ENCODE measurements at places on chromosomes 5 and 9.

DNA sequence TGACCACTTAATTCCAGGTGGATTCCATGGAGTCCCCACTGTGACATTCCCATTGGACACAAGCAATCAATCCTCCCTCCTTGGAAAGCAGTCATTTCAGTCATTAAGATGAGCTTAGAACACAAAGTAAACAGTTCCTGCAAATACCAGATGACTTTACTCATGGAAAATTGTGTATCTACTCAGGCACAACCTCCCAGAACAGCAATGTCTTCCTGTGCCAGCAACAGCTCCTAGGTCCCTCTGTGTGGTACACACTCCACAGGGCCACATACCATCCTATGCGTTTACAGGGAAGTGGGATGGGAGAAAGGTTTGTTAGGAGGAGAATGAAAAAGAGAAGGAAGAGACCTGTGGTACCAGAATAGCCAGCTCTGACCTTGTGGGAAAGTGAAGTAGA lies 53.7 kb downstream of the MTMR12 start:
- no peak for DNase-seq

GRCh38 chr5:83285661-83286398 lies 185.7 kb upstream of the VCAN start:
- DNase-seq, result no peak

DNA sequence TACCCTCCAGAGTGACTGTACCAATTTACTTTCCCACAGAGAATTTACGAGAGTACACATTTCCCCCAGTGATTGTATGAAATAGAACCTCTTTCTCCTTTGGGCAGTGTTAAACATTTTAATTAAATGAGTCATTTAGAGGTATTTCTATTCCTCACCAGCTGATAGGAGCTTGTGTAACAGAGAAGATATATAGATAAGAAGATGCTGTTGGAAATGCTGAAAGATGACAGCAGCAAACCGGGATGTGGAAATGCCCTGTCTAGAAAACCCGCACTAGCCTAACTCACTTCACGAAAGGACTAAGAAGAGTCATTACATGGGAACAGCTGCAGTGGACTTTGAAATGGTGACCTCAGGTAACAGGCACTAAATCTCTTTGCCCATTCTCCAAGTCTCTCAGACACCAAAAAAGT lies 68.3 kb downstream of the LPAR1 start:
- no peak for DNase-seq

DNA sequence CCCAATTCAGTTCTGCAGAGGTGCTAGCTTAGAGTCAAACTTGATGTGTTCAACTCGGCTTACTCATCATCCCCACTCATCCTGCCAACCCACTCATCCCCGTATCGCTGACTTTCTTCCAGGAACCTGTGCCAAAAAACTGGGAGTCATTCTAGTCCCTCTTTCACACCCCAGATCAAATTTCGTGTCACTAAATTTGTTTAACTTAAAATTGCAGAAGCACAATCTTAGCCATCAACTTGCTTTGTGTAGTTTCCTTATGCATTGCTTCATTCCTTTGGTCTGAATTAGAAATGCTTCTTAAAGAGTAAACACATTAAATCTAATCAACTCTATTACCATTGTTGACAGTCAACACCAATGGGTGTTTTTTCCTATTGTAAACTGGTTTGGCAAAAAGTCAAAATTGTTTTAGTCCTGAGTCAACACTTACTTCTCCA lies 162.4 kb downstream of the TTC39B start:
- no peak for DNase-seq

GRCh38 chr5:40416098-40416497 lies 263.6 kb upstream of the PTGER4 start:
- no peak for DNase-seq

DNA sequence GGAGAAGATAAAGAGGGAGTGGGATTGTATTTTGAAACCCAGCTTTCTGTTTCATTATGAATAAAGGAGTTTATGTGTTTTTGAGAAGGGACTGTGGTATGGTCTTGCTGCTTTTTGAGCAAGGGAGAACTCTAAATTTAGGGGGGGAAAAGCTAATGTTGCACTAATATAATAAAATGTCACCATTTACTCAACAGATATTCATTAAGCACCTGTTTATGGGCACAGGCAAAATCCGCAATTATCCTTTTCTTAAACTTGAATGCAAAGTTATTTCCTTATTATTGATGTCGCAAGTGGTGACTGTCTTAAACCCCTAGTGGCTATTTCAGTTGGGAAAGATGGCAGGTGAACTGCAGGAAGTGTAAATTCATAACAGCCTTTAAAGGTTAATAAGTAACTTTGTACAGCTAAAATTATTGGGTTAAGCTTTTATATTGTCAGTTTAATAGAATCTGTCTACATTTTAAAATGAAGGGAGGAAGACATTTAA lies 1.5 kb downstream of the CDC42SE2 start:
- no peak for DNase-seq

DNA sequence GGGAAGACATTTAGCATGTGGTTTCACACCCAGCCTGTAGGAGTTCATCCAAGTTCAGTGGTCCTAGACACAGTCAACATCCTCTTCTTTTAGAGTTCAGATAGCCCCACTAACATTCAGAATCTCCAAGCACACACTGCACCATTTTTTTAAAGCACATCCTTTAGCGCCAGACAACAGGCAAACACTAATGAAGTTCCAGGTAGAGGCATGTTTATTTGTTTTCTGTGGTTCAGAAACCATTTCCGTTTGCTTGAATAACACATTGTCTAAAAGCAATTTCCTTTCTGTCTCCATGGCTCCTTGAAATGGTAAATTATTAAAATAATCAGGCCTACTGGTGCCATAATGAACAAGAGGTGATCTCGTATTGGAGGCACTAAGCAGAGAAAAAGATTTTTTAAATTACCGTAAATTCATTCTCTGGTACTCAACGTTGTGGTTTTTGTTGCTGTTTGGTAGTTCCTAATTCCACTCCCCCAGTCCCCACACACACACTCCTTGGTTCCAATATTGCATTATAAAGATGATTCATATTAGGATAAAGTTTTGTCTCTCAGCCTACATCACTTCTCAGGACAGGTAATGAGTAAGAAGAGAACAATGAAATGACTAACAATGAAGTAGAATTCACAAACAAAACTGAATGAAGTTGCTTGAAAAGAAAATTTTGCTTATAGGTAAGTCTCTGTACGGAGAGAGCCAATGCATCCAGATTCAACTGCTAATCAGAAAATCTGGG lies 153.1 kb downstream of the PCSK1 start:
- DNase-seq, result no peak

- DNase-seq, result no peak
These were observed 90.4 kb upstream of the MVB12B start for GRCh38 chr9:126236273-126236672.

GRCh38 chr9:88852794-88853193 lies 138.5 kb upstream of the S1PR3 start:
- no peak for DNase-seq

DNA sequence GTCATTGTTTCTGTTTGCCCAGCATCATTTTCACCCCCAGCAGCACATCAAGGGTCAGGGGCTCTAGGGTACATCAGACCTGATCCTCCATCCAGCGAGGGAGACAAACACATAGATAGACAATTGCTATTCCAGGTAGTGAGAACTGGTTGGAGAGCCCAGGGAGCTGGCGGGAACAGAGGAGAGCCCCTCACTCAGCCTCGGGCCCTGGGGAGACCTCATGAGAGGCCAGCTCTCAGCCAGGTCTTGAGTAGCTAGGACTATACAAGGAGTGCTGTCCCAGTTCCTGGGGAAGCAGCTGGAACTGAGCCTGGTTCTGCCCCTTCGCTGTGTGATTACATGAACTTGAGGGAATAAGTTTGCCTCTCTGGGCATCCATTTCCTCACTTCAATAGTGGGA lies 80.3 kb downstream of the HRH2 start:
- no peak for DNase-seq

GRCh38 chr9:35431467-35431866 lies 58.4 kb upstream of the RUSC2 start:
- no peak for DNase-seq

- no peak for DNase-seq
These were observed 323.8 kb upstream of the ADCY2 start for GRCh38 chr5:7072188-7072587.

GRCh38 chr9:134442085-134442474 lies 115.8 kb downstream of the RXRA start:
- no peak for DNase-seq

- no peak for DNase-seq
These were observed 61.8 kb upstream of the PITX1 start for GRCh38 chr5:135095871-135096270.

DNA sequence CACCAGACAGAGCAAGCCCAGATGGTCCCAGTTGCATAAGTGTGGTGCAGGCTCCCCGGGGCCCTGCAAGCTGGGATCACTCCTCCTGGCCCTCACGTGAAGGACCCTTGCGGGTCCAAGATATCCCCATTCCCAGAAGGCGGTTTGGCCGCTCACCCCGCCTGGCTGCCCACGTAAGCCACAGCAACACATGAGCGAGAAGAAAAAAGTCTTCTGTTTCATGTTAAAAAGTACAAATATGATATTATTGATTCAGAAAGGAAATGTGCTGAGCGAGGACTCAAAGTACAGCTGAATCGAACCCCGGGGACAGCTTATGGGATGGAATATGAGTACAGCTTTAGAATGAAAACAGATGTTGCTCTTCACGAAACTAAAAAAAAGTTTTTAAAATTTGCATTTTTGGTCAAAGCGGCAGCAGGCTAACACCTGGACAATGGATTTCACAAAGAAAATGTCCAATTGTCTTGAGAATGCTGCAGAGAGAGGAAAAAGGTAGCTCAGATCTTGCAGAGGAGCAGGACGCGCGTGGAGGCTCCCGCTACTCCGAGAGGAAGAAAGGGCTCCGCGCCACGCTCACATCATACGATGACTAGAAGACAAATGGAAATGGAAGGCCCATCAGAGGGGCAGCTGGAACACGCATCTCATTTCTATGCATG lies 427.6 kb downstream of the IRX1 start:
- no peak for DNase-seq

DNA sequence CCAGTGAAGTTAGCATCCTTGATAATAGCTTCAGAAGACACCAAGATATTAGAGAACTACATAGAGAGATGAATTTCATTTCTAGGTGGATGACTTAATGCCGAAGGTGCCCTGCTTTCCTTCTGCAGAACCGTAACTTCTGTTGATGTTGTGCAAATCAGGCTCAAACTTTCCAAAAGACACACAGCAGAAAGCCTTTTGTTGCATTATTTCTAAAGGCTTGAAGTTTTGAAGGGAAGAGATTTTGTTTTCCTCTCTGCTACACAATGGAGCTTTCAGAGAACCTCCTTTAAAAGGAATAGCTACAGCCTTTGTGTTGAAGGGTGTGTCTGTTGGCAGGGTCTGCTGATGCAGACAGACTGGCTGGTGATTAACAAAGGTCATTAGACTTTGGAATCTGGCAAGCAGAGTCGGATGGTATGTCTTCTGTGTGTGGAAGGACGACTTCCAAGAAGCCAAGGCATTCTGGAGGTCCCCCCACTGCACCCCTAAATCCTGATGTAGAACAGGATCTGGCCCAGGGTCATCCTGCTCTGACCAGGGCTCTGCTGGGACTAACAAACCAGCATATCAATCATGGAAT lies 57.8 kb downstream of the ZNF462 start:
- DNase-seq, result no peak

DNA sequence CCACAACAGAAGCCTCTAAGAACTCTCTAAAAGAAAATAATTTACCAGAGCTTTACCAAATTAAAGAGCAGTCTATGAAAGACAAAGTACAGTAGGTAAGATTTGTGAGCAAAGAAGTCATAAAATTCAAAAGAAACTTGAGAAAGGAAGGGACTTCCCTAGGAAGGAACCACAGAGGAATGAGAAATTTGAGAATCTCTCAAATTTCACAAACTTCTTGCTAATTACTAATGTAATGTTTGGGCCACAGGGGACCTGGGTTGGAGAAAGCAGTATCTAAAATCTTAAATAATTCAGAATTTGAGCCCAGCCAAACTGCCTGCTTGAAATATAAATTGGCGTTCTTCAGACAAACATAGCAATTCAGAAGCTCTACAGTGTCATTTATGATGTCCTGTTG lies 225.0 kb upstream of the PRR16 start:
- DNase-seq, result no peak

GRCh38 chr5:152638996-152639552 lies 234.0 kb upstream of the NMUR2 start:
- no peak for DNase-seq

DNA sequence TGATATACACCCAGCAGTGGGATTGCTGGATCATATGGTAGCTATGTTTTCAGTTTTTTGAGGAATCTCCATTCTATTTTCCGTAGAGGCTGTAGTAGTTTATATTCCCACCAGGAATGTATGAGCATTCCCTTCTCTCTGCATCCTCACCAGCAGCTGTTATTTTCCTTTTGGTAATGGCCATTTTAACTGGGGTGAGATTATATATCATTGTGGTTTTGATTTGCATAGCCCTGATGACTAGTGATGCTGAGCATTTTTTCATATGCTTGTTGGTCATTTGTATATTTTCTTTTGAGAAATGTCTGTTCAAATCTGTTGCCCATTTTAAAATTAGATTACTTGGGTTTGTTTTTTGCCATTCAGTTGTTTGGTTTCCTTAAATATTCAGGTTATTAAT lies 11.2 kb upstream of the PPIC start:
- DNase-seq, result no peak

DNA sequence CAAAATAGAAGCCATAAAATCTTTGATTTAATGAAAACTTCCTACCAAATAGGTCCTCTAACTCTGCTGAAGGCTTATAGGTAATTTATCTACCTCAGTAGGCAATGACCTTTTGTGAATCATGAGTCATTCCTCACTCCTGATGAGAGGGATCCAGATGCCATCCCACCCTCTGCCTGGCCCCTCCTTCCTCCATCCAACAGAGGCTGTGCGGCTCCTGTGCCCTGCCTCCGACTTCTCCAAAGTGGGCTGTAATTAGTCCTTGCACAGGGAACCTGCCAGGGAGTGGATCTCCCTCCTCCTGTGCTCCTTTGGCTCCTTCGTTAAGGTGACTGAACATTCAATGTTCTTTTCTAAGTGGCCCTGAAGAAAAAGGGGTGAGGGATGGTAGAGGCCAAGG lies 213.9 kb upstream of the TBCA start:
- no peak for DNase-seq

GRCh38 chr5:102668220-102668932 lies 86.7 kb upstream of the PAM start:
- DNase-seq, result no peak

GRCh38 chr5:74294231-74294705 lies 346.3 kb downstream of the ENC1 start:
- DNase-seq, result no peak
